Fibroblast of skin of back (primary cell): ENCODE measurements at places on chromosomes 2 and 18.

DNA sequence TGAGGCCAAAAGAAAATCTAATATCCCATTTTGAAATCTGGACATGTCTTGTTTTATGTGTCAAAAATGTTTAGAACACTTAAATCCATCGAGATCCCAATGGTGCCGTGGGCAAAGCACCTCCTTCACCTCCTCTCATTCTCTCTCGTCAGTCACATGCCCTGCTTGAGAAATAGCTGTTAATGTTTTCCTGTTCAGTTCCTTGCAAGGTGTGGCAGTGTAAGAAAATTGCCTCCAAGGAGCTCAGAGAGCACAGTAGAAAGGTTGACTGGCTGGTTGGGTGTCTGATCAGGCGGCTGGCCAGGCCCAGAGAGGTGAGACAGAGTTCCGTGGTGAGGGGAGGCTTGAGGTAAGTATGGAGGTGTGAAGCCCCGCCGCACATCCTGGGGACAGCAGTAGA is 210.2 kb downstream of the TSN start:
- DNase-seq: no peak

DNA sequence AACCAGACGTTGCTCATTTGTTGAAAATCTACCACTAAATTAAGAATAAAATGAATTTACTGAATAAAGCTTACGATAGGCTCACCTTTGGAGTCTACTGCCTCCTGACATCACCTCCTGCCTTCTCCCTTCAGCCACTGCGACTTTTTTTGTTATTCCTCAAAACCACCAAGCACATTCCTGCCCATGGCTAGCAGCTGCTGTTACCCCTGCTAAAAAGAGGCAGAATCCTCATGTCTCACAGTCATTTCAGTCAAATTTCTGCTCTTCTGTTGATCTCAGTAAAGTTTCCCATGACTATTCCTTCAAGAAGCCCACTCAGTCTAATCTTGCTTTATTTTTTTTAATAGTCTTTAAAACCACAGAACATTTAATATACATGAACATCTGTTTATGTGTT is 40.8 kb upstream of the ANKRD62 start:
- no peak for DNase-seq

DNA sequence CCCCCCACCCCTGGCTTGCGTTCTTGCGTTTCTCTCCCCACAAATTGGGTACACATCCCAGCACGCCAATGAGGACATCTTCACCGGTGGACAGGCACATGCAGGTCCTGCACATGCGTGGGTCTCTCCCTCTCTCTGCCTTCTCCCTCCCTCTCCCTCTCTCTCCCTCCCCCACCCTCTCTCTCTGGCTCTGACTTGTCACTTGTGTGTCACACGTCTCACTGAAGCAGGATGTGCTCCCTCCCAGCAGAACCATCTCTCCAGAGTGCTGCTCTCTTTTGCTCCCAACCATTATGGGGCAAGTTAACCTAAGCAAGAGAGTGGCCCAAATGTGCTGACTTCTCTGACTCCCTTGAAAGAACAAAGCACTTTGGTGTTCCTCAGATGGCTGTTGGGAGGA is 120.8 kb upstream of the CAB39 start:
- DNase-seq: no peak

- peak; percentile 49 for DNase-seq
Observed at GRCh38 chr2:64214281-64215115, 70.3 kb upstream of the PELI1 start.

GRCh38 chr2:88549616-88550292 is 77.5 kb downstream of the EIF2AK3 start:
- no peak for DNase-seq

GRCh38 chr2:220029013-220029412 is 401.6 kb downstream of the SLC4A3 start:
- no peak for DNase-seq

DNA sequence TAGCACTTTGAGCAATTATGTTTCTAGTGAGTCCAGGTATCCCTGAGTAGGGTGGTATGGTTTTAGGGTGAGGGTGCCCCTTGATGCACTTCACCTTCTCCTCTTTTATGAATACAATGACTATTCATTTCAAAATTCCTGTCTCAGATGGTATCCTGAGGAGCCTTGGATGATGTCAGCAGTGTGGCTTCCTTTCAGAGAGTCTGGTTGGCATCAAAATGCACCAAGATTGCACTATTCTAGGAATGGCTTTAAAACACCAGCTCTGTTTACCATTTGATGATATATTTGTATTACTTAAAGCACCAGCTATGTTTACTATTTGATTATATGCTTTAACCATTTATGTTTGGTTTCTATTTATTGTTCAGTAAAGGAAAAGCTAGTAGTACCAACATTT is 141.0 kb downstream of the FMNL2 start:
- no peak for DNase-seq

DNA sequence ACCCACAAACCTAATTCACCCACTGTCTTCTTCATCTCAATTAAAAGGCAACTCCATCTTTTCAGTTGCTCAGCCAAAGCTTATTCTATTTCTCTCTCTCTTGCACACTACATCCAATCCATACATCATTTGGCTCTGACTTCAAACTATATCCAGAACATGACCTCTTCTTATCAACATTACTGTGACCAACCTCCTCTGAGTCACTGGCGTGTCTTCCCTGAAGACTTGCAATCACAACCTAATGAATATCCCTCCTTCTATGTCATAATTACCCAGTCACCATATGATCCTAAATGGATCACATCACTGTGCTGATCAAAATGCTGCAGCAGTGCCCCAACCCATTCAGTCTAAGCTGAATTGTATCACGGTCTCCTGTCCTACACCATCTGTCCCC is 22.6 kb upstream of the SULT1C3 start:
- peak; percentile 6 for DNase-seq

- DNase-seq: no peak
Observed at GRCh38 chr2:196555726-196556125, 83.8 kb upstream of the CCDC150 start.
